Sigmoid colon (tissue), 7 donors: ENCODE measurements at places on chromosomes 6 and 20.

- no peak for DNase-seq
Observed at GRCh38 chr6:96059586-96059985, 43.8 kb downstream of the FUT9 start.

- DNase-seq: peak; percentile 71
Observed at GRCh38 chr6:158040051-158040803, 58.6 kb downstream of the SYNJ2 start.

DNA sequence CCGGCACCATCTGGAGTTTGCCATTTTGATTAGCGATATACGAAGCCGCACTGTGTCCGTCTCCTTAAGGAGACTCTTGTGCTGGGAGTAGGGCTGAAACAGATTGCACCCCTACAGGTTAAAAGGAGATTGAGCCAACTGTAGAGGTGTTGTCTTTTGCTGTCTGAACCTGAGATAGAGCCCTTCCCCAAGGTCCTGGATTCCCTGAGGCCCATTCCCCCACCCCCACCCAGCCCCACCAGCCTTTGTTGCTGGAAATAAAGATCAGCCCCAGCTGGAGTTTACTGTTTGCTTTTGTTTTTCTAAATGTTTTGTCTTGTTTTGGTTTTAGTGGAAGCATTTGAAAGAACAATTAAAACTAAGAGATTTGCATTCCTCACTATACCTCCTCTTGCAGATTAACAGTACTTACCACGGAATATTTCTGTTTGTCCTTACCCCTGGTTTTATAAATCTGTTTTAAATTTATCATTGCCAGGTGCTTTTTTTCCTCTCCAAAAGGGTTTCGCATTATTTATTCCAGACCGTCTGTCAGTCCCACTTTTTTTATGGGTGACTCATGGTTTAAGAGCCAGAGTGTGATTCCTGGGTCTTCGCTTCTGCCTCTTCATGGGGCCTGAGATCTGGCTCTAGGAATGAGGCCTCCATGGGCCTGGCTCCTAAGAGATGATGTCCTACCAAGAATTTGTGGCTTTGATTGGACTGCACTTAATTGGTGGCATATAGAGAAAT, 169.2 kb downstream of the DTNBP1 start:
- DNase-seq: no peak

GRCh38 chr20:52422574-52423336, 231.2 kb upstream of the ZFP64 start:
- no peak for DNase-seq

DNA sequence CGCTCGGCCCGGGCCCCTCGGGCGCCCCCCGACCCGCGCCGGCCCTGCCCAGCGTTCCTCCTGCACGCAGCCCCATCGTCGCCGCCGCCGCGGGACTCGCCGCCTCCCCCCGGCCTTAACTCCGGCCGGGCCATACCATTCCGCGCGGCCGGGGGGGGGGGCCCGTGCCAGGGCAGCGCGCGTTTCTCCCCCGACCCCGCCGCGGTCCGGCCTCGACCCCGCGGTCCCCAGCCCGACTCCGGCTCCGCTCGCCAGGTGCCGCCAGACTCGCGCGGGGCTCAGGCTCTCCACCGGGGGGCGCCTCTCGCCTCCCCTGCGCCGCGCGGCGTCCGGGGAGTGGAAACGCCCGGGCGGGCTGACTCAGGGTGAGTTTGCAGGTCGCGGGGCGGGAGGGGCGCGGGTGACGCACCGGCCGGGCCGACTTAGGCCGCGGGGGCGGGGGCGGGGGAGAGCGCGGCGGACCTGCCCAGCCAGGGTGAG, at the start of gene SRXN1:
TSS of gene SRXN1 (minus strand) at position 91 of the 480 bp plus-strand sequence. CDS start at position 76, 15 bp downstream.
- peak; percentile 94 for DNase-seq

- DNase-seq: peak; percentile 76
Observed at GRCh38 chr20:38260378-38261053, at the start of gene KIAA1755. TSS of gene KIAA1755 (minus strand) at chr20:38260735. CDS start at chr20:38260500, 235 bp downstream.

DNA sequence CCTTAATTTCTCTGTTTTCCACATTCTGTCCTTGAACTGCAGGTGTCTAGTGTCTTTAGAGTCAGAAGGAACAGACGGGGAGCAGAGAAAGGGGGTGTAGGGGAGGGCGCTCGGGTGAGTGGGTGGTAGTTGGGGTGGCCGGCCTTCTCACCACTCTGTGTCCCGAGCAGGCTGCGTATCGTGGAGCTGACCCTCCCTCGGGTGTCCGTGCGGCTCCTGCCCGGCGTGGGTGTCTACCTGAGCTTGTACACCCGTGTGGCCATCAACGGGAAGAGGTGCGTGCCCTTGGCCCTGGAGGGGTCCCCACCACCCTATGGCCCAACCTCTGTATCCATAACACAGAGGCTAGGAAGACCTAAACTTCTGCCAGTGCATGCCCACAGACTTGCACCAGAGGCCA, 5.3 kb downstream of the BPIFB4 start:
- DNase-seq: no peak

GRCh38 chr6:128112494-128112893, 211.6 kb upstream of the THEMIS start:
- no peak for DNase-seq

GRCh38 chr6:15535495-15536197, 127.2 kb downstream of the DTNBP1 start:
- DNase-seq: peak; percentile 12

DNA sequence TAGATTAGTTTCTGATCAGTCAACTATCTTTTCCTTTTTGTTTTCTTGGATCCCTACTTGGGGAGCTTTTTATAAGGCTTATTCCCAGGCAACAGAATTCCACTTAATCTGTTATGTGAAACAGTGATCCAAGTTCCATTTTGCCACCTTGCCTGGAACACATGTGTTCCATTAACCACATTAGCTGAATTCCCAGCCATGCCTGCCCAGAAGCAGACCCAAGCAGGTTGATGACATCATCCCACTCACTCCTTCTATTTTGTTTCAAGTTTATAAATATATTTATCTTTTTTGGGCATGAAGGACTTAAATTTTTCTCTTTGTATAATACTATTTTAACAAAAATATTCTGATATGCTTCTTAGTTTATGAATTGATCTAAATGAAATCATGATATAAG, 587.4 kb downstream of the GRIK2 start:
- no peak for DNase-seq

- no peak for DNase-seq
Observed at GRCh38 chr6:153058909-153059308, 56.4 kb upstream of the MTRF1L start.

- DNase-seq: no peak
Observed at GRCh38 chr6:82410151-82410648, 46.6 kb downstream of the TPBG start.

GRCh38 chr6:119481976-119482375, 132.4 kb upstream of the MAN1A1 start:
- DNase-seq: no peak

DNA sequence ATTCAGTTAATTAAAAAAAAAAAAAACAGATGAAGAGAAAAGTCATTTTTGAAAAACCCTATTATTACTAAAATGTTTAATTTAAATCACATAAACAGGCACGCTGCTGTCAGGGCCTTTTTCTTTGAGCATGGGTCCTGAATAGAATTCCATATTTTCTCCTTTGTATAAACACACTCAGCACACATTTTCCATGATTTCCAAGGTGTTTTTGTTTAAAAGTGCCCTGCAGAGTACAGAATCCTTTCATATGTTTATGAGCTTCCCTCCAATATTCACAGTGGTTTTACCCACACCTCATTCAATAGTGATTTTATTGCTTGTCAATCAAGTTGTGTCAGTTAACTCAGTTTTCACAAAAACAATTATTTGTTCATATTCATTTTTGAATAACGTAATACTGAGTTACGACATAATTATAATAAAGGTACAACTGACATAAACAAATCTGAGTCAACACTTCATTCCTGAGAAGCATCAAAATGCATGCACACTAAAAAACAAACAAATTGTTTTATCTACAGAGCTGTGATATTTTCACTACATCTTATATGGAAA, 15.2 kb downstream of the SLC35B3 start:
- DNase-seq: no peak

DNA sequence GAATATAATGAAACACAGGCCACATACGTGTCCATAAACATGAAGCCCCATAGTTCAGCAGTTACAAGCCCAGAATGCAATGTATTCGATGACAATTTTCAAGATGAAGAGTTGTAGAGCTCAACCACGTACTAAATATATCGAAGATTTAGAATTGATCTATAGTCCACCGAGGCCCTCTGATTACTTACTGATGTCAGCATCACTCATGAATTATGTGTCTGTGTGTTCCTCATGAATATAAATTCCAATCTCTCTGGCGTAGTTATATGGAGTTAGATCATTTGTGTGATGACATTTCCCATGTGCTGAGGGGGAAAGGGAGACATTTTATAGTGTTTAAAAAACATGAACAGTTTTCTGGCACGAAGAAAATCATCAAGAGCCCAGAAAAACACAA, 97.5 kb downstream of the PFDN4 start:
- no peak for DNase-seq

DNA sequence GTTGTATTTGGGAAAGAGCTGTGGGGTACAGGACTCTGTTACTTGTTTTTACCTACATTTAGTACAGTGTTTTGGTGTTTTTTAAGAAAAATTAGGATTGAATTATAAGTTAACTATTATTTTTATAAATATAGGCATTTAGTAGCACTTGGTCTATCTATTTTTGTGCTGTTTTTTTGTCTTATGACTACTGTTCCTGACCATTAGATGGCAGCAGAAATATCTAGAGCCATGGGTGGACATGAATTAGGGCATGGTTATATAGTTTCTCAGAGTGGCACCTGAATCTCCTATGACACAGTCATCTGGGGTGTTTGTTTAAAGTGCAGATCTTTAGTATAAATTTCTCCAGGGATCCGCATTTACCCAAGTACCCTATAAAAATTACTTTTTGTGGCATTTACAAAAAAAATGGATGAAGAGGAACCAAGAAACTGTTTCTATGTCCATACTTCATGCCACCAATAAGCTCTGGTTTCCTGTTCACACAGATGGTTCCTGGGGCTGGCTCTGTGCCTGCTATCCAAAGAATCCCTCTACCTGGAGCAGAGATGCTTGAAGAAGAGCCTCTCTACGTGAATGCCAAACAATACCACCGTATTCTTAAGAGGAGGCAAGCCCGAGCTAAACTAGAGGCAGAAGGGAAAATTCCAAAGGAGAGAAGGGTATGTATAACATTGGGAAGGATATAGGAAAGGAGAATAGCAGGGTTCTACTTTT, 19.8 kb downstream of the NFYA start:
- no peak for DNase-seq

- no peak for DNase-seq
Observed at GRCh38 chr6:14141351-14142062, 23.9 kb downstream of the CD83 start.

DNA sequence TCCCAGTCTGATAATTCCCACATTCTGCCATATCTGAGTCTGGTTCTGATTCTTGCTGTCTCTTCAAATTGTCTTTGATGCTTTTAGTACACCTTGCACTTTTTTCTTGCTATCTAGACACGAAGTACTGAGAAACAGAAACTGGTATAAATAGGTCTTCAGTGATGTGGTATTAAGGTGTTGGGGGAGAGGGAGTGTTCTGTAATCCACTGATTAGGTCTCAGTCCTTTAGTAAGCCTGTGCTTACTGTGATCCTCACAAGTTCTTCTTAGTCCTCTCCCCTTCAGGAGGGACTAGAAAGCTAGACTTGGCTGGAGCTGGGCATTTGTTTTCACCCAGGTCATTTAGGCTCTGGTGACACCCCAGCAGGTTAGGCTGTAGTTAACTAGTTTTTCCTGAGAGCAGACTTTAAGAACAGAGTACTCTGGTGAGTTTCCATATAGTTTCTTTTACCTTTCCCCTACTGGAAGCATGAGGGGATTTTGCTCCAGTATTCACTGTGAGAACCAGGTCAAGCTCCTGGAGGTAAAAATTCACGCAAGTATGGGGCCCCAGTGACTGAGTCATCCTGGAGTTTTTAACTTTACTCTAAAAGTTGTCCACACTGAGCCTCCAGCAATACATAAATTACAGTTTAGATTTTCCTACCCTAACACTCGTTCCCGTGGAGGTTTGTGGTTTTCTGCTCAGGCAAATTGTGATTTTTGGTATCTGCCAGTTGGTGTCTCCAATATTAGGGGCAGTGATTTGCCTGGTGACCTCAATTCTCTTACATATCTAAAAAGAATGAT, 154.6 kb downstream of the CDKAL1 start:
- DNase-seq: no peak

- DNase-seq: peak; percentile 77
Observed at GRCh38 chr6:37141281-37142049, 28.5 kb upstream of the PIM1 start.

GRCh38 chr6:14986370-14986769, 259.5 kb upstream of the JARID2 start:
- no peak for DNase-seq
